ENCODE measurements at places on chromosomes 12 and 14. TPM values are rescaled to one million over a fixed set of nuclear protein-coding genes. Genes with fewer than 3 reads are reported as not detected.

SARNP gene
- 103 TPM for total RNA-seq

STON2 gene
- total RNA-seq: 0.22 TPM

SERPINA6 gene
- not detected for total RNA-seq

SRRM4 gene
- total RNA-seq: not detected

GALNT16 gene
- not detected for total RNA-seq

KRT71 gene
- total RNA-seq: not detected

YEATS4 gene
- 39.7 TPM for total RNA-seq

Measured in CD8-positive, alpha-beta memory T cell (primary cell).